Stimulated activated CD4-positive, alpha-beta T cell treated with anti-CD3 and anti-CD28 coated beads, Interleukin-4, amount 100 ng/mL, for 48 hours (primary cell): ENCODE measurements at places on chromosomes 2 and 18.
A peak's percentile ranks its signal among the peaks of the same experiment; 100 is the strongest.

DNA sequence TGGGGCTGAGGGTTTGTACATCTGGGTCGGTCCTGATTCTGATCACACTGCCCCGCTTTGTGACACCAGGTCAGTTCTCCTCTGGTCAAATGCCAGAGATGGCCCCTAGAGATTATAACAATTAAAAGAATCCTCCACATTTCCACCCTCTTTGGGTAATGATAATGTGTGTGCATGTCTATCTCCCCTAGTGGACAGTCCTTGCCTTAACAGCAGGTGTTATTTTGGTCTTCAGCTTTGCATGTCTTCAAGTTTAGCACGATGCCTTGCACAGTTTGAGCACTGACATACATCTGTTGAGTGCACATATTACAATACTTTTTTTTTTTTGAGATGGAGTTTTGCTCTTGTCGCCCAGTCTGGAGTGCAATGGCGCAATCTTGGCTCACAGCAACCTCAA is 25.7 kb upstream of the COX7A2L start:
- no peak for DNase-seq

- no peak for DNase-seq
These were observed 112.9 kb upstream of the ACAA2 start for GRCh38 chr18:49926106-49926745.

DNA sequence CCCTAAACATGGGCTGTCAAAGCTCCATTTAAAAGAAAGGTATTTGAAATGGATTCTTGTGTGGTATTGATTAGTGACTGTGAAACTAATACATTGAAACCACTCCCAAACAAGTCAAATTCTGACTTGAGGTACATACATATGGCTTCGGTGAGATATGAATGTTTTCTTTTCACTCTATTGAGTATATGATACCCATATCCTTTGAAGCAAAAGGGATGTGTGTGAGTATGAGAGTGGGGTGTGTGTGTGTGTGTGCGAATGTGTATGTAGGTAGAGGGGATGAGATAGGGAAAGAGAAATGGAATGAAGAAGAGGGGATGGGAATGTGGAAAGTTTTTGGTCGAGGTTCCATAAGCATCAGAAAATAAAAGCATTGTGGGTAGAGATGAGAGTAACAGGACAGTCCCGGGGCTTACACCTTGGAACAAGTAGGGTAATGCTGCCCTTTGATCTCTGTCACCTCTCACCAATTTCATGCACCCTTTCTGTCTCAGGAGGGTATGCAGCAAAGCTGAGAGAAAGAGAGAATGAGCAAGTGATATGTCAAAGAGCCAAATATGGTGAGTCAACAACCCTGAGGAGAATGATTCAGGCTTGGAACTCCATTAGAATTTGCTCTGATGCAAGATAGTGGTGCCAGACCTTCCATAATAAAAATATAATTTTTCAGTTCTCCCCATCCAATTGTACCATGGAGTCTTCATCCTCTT is 64.0 kb upstream of the ZEB2 start:
- no peak for DNase-seq

DNA sequence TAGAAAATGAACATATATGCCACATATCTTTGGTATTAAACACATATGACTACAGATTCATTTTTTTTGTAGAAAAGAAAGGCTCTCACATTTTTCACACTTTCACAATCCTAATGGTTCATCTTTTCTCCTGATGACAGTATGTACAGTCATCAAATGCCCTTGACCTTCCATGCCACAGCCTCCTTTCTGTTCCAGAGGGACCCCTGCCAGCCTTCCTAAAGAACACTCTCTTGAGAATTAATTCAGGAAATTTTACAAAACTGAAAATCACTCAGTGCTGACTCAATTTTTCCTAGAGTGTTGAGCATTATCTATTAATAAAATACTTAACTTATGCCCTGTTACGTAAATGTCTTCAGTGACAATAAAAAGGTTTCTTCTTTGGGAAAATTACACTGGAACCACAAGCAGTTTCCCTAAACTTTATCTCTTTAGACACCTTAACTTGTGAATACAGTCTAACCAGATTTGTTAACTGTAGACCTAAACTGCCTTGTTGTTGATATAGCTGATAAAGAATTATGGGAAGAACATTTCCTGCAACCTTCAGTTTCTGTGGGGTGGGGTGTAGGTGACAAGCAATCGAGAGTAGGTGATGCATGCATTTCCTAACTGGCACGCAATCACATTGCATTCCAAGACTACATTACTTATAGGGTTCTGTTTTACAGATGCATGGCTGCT is 15.3 kb upstream of the ACOXL start:
- no peak for DNase-seq

DNA sequence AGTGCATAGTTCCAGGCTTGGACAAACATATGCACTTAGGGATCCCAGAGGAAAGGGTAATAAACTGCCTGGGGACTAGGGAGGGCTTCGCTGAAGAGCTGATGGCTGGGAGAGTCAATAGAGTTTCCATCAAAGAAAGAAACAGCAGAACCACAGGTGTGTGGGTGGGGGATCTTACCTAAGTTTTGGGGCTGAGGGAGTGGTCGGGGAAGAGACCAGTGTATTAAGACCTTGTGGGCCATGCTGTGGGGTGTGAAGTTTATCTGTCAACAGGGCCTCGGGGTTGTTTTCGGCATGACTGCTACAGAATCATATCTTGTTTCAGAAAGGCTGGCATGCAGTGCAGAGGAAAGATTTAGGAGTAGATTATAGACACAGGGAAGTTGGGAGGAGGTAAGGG is 31.2 kb upstream of the GTF2A1L start:
- no peak for DNase-seq

- DNase-seq: no peak
These were observed 68.9 kb downstream of the RTN4 start for GRCh38 chr2:54981385-54981784.

GRCh38 chr2:150133623-150134022 is 353.8 kb downstream of the RND3 start:
- no peak for DNase-seq

DNA sequence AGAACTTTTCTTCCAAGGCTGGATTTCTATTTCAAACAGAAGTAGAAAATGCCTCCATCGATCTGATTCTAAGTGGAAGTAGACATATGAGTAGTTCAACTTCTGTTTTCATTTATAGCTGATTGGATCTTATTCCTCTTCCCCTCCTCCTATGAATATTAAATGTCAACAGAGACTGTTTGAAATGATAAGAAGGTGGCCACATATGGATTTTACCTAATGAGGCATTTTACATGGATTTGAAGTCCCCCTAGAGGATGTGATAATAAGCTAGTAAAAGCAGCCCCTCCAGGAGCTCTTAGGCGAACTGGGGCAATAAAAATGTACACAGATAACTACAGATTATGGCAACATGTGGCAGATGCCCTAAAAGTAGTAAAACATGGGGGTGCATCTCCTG is 71.0 kb downstream of the UPP2 start:
- DNase-seq: no peak

- peak; percentile 42 for DNase-seq
These were observed at the start of gene ZBTB14 for GRCh38 chr18:5295231-5295920. Gene ZBTB14, minus strand, starts transcription at chr18:5295726. Its CDS starts 2,480 bp downstream, at chr18:5293246.

- DNase-seq: no peak
These were observed 503.0 kb upstream of the KLHL29 start for GRCh38 chr2:22882011-22882410.
